ENCODE measurements at places on chromosomes 16 and 17.
A peak's percentile ranks its signal among the peaks of the same experiment; 100 is the strongest.

- DNase-seq, result peak; percentile 51
Observed at GRCh38 chr16:4116325-4117249, at the start of gene ADCY9. TSS of gene ADCY9 (minus strand) at chr16:4116442. CDS start at chr16:4115442, 1,000 bp downstream.

GRCh38 chr16:60510941-60511340 lies 1525.3 kb downstream of the CDH8 start:
- DNase-seq, result no peak

DNA sequence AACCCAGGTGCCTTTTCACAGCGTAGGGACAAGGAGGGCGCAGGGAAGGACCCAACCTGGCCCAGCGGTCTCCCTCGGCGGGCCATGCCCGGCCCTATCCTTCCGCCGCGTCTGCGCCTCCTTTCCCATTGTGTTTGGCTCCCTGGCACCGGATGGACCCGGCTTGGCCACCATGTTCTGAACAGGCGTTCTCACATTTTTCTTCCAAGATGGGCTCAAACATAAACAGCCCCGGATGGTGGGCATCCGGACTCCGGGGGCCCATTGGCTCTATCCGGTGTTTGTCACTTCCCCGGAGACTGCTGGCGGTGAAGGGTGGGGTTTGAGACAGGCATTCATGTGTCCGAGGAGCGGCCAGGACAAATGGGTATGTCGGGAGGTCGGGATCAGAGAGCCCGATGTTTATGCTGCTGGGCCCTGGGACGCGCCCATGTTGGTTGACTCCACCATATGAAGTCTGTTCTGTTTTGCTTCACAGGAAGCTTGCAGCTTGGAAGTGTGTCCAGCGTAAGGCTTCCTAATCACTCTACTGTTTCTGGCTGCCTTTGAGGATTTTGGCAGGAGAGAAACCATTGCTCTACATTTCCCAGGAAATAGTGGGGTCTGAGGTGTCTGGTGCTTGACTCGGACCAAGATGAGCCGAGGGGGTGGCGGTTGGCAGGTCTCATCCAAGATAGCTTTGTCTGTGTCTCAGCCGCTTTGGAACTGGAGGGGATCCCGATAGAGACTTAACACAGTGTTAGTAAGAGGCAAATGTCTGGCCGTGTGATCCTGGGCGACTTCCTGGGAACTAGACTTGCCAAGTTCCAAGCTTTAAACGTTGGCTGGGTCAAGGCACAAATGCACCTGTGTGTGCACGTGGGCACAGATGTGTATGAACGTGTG lies 188.3 kb downstream of the IRF8 start:
- no peak for DNase-seq

GRCh38 chr16:83389751-83390150 lies 418.0 kb upstream of the HSBP1 start:
- DNase-seq, result no peak

- DNase-seq, result no peak
Observed at GRCh38 chr16:8720080-8720966, 45.9 kb downstream of the ABAT start.

DNA sequence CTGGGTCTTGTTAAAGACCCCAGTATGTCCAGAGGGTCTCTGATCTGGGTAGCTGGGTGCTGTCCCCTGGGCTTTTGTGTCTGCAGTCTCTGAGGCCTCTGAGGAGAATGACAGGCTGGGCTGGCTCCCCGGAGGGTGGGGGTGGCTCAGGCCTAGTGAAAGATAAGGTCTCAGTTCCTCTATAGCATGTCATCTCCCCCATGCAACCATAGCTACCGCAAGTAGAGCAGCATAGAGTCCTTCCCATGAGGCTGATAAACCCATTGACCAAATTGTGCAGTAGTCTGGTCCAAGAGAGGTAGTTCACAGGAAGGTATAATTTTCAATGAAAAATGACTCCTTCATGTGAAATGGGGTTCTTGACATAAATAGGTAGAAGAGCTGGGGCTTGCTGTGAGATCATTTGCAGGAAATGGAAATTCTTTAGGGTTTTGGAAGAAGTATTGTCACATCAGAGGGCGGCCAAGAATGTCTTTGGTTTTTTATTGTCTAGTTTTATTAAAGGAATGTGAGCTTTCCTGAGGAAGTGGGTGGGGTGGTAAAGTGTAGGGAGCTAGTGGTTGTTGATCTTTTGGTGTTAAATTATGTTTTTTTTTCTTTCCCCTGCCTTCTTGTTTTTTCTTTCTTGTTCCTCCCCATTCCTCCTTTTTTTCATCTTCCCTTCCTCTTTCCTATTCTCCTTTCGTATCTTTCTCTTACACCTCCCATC lies 21.0 kb downstream of the SLC7A6OS start:
- DNase-seq, result peak; percentile 55

DNA sequence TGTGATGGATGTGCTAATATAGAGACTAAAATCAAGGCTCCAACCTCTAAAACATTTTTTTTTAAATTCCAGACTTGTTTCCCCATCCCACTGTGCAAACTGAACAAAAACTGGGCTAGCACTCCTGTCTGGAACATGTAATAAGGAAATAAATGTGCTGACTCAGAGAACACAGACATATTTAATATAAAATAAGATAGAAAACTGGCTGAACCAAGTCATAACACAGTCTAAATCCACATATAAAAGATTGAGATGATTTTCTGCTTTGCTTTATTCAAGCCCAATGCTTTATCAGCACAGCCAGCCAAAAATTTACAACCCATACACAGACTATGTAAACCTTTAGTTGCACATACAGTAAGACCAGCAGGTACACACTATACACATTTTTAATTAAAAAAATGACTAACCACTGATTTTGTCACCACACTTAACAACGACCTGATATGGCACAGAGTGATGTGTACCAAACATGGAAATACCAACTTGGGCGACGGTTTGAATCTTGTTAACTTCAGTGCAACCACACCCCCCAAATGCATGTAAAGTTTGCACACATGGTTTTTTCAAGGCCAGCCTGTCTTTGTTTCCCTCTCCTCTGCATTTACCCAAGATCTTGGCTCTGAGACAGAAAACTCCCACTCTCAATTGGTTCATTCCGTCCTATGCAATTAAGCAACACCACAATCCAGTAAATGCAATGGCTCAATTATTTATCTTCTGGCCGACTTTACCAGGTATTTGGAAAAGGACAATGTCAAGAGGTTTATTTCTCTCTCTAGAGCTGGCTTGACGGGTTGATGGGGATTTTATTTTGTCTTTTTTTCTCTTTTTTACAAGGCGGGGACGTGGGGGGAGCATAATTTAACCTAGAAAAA lies 1.2 kb downstream of the STAT3 start:
- DNase-seq, result no peak

GRCh38 chr17:17370711-17371110 lies 67.5 kb downstream of the NT5M start:
- no peak for DNase-seq

DNA sequence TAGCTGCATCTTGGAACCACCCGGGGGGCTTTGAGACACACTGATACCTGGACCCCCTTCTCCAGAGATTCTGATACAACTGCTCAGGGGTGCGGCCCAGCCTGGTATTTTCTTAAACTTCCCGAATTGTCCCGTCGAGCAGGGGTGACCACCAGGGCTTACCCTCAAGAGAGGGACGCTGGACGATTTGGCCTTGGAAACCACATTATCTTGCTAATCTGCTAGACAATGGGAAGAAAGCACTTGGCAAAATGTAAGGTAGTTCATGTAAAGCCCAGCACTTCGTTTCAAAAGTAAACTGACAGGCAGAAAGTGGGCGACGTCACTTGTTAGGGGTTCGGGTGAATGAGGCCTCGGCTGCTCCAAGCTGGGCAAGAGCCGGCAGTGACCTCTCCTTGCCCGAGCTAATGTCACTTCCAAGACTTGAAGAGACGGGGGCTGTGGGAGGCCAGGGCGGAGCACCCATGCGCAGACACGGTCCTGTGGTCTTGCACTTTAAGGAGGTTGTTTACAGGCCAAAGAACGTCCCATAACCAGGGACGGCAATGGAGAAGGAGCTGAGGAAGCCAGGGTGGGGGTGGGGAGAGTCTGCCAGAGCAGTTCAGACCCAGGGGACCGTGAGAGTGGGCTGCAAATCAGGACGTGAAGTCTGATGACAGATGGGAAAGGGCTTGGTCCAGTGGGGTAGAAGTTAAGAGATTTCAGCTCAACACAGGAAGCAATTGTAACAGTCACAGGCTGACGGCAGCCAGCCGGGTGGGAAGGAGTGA lies 152.7 kb upstream of the GSE1 start:
- DNase-seq, result no peak

DNA sequence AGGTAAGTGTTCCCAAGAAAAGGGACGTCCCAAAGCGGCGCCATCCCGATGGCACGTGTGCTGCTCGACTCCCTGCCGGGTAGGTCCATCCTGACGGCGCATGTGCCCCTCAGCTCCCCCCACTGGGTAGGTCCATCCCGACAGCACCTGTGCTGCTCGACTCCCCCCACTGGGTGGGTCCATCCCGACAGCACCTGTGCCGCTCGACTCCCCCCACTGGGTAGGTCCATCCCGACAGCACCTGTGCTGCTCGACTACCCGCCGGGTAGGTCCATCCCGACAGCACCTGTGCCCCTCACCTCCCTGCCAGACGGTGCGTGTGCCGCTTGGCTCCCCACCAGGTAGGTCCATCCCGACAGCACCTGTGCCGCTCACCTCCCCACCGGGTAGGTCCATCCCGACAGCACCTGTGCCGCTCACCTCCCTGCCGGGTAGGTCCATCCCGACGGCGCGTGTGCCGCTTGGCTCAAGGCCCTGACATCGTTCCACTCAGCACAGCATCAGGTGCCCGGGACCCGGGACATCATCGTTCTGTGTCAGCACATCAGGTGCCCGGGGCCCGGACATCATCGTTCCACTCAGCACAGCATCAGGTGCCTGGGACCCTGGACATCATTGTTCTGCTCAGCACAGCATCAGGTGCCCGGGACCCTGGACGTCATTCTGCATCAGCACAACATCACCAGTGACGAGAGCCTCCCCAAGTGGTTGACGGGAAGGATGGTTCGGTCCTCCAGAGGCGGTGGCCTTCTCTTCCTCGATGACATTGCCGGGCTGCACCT lies 5.7 kb upstream of the FN3K start:
- no peak for DNase-seq

DNA sequence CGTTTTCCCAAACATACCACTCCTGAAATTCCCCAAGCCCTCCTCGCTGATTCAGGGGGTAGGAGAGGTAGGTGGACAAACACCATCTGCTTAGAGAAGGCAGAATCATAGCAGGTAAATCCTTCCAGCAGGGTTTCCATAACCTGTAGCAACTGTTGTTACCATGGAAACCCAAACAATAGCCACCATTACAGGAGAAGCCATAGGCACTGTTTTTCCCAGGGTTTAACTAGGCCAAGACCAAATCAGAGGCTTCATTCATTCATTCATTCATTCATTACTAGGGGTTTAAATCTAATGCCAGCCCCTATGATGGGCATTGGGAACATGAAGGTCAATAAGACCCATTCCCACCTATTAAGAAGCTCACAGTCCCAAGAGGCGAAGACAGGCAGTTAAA lies 25.5 kb upstream of the CIITA start:
- DNase-seq, result no peak

DNA sequence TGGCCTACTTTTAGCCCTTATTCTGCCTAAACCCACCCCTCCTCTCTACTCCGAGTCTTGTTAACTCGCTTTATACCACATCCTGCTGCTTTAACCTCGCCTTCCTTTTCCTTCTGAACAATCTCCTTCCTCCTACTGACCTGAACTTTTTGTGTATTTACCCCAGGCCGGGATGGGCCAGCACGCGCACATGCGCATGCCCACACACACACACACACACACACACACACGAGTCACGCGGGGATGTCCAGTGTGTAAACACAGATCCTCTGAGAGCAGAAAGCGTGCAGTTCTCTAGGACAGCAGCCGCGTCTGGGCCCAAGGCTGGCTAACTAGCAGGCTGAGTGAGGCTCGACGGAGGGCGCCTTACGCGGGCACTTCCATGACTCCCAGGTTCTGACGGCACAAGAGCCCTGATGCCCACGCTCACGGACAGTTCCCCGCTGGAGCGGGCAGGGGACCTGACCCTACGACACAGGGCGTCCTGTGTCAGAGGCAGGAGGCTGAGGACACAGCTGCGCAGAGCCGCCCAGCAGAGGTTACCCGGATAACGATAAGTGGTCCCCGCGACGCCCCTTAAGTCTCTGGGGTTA lies 610 bp downstream of the PIK3R5 start:
- no peak for DNase-seq

DNA sequence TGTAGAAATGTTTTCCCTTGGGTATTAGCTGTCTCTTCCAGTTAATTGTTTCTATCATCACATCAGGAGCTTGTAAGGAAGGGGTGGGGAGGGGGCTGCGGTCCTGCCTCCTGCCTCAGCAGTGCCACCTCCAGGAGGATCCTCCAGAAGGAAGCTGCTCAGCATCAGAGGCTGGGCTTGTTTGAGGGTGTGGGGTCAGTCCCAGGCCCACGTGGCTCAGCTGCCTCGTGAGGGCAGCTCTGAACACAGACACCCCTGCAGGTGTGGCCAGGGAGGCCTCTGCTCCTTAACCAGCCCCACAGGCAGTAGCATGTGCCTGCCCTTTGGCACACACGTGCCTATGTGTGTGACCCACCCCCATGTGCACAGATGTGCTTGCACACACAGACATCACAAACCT lies 46.3 kb downstream of the MRM1 start:
- no peak for DNase-seq

GRCh38 chr16:84266451-84266850 lies 26.6 kb upstream of the KCNG4 start:
- DNase-seq, result no peak

DNA sequence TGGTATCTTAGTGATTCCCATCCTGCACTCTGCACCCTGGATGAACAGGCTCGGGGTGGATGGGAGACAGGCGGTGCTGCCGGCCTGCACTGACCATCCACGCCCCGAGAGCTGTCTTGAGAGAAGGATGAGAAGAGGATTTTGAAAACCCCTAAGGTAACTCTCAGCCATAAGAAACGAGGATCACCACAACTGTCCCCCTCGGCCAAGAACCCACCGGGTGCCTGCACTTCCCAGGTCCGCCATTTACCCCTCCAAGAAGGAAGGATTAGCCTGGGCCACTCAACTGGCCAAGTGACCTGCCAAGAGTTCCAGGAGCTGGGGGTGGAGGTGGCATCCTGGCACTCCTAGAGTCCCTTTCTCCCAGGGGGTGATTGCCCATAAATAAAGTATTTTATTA lies 302.4 kb upstream of the TNRC6C start:
- DNase-seq, result no peak

Measured in stimulated activated CD4-positive, alpha-beta T cell treated with anti-CD3 and anti-CD28 coated beads, Interleukin-12 subunit alpha, Interleukin-12 subunit beta, amount 100 ng/mL, for 48 hours (primary cell).